ENCODE measurements at places on chromosomes 1 and 21.

DNA sequence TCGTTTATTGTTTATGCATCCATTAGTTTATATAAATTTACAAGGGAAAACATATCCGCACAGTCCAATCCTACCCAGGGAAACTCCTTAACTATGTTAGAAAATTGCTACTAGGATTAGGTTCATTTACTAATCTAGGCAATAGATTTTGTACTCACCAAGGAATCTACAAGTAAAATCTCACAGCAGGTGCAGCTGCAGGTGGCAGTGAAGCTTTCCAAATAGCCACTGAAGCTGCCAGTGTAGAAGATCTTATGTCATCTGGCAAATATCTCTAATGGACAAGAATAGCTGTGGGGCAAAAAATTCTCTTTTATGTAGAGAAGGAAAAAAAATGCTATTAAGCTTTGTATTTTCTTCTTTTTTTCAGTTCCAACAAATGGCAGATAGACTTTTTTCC, 963.4 kb upstream of the ADGRL4 start:
- DNase-seq, result no peak

DNA sequence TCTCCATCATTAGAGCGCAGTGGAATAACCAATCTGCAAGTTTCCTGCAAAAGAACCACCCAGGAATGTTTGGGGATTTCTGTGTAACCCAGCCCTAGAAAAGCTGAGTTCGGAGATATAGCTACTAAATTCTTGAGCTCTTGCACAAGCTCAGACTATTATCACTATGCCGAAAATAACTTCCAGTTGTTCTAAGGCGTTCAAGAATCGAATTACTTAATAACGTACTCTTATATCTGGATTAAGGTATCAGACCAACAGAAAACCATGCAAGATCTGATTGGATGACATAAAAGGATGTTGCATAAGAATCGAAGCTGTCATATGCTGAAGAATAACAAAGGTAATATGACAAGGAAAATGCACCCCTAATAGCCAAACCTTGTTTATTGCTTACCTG, 7.5 kb upstream of the LAMC2 start:
- no peak for DNase-seq

- DNase-seq, result no peak
Observed at GRCh38 chr1:7500381-7501083, 270.6 kb upstream of the VAMP3 start.

GRCh38 chr1:161706113-161706481, 932 bp upstream of the FCRLA start:
- DNase-seq, result no peak

DNA sequence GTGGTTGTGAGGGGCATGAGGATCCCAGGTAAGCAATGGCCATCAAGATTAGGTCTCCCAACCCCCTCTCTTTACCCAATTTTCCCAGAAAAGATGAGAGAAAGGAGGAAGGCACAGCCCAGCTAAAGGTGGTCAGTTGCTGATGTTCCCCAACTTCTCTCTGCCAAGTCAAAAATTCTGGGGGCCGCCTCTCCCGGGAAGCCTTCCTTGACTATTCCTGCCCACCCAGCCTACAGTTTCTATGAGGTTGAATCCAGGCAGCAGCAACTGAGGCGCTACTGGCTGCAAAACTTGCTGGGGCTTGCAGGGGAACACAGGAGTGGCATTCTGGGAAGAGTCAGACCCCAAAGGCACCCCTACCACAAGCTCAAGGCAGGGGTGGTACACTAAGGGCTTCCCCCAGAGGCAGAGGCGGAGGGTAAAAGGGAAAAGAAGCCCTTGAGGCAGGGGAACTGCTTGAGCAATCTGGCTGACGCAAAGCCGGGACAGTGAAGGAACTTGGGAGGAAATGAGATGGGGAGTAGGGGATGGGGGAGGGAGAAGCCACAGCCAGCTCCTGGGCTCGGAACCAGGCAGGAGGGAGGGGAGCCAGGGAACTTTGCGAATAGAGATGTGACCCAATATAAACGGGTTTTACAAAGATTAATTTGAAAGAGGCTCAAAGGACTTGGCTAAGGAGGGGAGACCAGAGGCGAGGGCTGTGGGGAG, 31.2 kb downstream of the SDC3 start:
- DNase-seq, result no peak

DNA sequence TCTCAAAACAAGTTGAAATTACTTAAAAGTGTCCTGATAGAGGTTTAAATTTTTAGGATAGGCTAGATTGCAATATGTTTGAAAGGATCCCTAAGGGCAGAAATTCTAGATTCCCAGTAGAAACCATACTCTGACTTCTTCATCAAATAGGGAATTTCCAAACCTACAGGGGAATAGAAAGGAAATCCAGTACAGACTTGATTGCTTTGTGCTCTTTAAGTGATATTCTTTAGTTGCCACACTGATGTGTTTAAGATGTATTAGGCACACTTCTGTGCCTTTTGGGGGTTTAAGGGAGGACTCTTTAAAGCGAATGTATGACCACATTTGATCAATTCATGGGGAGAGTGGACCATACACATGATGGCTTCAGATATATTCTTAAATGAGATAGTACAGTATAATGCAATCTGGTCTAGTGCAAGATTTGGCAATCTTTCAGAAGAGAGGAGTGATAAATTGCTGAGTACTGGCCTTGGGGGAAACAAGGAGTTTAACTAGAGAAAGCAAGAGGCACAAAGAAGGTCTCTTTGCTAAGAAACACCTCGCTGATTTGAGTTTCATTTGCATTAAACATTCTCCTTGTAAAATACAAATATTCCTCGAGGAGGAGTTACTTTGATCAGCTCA, 268.8 kb upstream of the NR5A2 start:
- no peak for DNase-seq

DNA sequence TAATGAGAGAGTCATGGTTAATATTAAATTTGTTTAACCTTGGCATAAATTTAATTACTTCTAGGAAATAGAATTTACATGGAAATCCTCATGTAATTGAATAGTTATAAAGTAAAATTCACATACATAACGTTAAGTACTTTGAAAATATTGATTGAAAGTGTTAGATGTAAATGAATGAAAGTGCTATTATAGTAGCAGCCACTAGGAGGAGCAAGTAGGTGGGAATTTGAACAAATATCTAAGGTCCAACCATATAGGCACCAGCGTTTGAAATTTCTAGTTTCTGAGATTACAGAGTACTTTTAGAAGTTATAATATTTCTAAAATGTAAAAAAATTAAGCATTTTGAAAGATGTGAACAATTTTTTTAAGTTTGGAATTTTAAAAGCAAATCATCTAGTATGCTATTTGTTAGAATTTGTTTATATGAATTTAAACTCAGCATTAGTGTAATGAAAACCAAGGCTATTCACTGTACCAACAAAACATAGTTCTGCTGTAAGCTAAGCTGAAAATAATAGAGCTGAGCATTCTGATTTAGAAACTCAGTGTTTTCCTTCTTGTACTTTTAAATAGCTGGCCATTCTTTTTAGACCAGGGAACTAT, 3.3 kb downstream of the B3GALT2 start:
- DNase-seq, result peak; percentile 69

DNA sequence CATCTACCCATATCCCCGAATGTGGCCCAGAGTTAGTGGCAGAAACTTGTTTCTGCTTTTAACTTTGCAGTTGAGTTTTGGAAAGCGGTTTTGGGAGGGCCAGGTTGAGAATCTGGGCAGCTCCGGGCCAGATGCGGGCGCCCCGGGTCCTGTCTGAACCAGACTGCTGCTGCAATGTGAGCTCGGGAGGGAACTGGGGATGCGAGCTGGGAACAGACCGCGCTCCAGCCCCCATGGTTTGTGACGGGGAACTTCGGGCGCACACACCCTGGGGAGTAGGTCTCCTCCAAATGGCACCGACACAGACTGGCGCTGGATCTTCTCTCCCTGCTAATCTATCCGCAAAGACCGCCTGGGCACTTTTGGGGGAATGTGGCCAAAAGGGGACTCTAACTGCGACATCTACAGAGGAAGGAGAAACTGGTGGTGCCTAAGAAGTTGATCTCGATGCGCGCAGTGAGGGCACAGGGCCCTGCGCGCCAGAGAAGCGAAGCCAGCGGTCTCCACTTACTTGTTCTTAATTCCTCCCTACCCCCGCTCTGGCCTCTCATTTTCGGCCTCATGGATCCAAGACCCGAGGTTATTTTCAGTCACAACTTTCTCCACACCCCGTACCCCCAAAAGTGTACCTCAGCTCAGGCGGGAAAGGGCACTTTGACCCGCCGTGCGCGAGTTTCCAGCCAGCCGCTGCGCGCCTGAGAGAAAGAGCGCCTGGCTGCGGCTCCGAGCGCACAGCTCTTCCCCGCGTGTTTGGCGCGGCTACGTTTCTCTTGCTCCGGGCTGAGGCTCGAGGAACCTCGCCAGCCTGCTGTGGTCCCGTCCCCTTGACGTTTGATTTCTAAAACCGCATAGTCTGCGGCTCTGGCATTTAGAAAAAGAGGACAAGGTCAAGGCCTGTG, 411.0 kb upstream of the ESRRG start:
- DNase-seq, result no peak

- no peak for DNase-seq
Observed at GRCh38 chr1:235199441-235199840, 38.4 kb upstream of the RBM34 start.

DNA sequence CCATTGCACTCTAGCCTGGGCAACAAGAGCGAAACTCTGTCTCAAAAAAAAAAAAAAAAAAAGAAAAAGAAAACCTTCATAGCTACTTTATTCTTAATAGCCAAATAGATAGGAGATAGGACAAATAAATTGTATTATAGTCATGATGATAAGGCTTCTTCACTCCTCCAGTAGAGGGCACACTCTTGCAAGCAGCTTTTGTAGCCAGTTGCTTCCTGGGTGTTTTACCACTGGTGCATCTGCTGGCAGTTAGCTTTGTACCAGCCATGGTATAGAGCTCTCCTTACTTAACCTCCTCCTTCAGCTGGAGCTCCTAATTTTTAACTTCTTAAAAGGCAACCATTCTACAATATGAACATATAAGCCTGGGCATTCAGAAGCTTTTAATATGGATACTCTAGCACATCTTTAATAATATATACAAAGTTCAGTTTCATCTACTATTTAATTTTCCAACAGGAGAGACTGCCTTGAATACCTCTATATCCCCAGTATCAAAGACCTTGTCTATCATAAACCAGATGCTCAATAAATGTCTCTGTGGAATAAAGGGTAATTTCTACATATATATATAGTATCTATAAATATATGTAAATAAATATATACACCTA, 35.8 kb downstream of the EVI5 start:
- DNase-seq, result peak; percentile 36

DNA sequence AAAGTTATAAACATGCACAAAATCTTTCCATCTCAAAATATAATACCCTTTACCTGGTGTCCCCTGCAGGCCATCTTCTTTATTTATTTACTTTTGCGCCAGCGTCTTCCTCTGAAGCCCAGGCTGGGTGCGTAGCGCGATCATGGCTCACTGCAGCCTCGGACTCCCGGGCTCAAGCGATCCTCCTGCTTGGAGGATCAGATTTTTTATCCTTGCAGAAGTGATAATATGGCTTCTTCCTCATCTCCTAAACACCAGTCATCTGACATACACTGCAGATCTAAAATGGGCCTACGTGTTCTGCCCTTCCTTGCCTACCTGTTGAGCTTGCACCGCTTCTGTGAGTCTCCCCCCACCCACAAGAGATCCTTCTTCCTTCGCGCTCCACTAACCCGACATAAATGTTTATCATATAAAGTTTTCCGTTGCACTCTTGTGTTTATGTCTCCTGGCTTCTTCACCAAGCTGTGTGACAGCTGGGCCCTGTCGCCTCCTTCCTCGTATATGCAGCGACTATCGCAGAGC, 506 bp upstream of the SRP9 start:
- DNase-seq, result peak; percentile 12

- DNase-seq, result no peak
Observed at GRCh38 chr1:173400387-173400995, 76.6 kb upstream of the PRDX6 start.

- no peak for DNase-seq
Observed at GRCh38 chr1:42370876-42371549, 9.6 kb upstream of the RIMKLA start.

GRCh38 chr1:59107916-59108315, 189.0 kb upstream of the FGGY start:
- DNase-seq, result no peak
